ENCODE measurements at places on chromosomes 7 and 10.
A peak's percentile ranks its signal among the peaks of the same experiment; 100 is the strongest.

DNA sequence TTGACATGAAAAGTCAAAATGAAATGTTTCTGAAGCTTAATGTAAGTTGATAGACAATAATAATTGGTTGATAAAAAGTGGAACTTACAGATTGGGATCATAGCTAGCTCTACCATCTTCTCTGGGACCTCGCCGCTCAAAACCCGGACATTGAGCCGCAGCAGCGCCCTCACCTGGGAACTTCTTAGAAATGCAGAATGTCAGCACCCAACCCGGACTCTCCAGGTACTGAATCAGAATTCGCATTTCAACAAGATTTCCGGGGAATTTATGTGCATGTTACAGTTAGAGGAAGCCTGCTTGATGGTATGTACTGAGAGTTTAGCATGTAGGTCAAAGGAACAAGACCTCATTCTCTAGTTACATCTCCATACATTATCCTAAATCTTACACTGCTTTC, 36.7 kb upstream of the ABLIM1 start:
- DNase-seq, result peak; percentile 2

DNA sequence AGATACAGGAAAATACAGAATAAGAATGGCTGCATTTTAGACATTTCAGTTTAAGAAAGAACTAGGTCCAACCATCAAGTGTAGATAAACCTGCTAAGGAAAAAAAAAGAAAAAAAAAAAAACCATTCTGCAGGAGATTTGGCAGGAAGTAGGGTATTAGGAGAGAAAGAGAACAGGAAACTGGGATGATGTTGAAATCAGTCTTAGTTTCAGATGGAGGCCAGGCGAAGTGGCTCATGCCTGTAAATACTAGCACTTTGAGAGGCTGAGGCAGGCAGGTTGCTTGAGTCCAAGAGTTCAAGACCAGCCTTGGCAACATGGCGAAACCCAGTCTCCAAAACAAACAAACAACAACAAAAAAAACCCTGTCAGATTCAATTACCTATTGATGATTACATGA, 120.2 kb downstream of the RAB11FIP2 start:
- no peak for DNase-seq

DNA sequence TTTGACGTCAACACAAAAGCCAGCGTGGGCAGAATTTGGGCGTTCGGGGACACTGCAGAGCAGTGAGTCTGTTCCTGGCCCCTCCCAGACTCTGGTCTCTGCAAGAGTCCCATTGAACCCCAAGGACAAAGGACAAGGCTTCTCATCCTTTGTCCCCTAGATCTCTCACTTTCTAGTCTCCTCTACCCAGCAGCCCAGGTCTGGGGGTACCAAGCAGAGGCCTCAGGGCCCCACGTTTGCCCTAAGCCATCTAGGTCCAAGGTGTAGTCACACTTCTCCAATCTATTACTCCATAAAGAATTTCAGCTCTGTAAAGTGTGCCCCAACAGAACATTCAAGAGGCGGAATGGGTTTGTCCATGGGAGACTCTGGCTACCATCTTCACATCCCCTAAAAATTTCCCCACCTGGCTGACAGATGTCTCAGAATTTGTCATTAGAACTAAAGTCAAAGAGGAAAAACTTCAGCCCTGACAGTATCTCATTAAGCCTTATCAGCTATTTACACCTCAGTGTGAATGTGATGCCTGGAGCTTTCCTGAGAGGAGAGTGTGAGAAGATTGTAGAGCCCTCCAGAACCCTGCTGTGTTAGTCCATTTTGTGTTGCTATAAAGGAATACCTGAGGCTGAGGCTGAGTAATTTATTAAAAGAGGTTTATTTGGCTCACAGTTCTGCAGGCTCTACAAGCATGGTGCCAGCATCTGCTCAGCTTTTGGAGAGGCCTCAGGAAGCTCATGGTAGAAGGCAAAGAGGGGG, 81.4 kb upstream of the HABP2 start:
- no peak for DNase-seq

- DNase-seq, result peak; percentile 1
Measured at GRCh38 chr10:127715782-127716378, 21.1 kb upstream of the FOXI2 start.

DNA sequence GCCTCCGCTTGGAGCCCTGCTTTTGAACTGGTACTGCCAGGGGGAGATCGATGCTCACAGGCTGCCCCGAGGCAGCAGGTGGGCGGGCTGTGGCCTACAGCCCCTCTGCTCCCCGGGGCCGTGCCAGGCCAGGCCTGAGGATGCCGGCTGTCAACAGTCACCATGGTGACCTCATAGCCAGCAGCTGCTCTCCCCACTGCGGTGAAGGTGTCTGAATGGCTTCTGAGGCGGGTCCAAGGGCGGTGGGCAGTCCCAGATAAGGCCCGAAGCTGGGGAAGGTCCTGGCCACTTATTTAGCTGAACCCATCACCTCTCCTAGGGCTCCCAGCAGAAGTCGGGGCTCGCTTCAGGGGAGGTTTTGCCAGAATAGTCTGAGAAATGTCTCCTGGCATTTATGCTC, 179.3 kb downstream of the ARHGAP12 start:
- no peak for DNase-seq

DNA sequence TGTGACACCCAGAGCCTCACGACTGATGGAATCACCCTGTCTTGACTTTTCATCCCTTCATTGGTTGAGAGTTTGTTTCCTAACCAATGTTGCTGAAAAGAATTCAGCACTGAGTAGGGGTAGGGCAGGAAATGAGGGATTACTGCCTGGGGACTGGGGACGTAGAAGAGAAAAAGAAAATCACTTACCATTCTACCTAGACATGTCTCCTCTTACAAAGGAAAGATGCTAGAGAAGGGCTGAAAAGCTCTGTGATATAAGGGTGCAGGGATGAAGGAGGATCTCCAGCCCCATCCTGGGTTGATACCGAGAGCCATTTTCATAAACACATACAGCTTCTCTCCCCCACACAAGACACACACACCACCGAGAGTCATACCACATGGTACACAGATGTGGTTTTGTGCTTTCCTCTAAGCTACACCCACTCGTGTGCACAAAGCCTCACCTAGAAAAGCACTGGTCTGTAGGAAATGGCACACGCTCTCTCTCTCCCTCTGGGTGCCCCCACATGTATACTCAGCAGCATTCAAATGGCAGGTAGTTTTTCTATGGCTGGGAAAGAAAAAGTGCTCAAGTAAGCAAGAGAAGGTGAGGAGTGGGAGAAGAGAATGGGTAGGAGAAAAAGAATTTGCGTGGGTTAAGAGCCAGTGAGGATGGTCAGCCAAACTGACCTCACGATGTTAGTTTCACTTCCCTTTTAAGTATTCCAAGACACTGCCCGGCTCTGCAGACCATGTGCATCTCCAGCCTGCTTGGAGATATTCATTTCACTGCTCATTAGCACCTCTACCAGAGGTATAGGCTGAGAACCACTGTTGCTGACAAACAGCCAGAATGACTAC, 85.8 kb downstream of the CALD1 start:
- peak; percentile 81 for DNase-seq

GRCh38 chr7:21352540-21353387, 75.1 kb upstream of the SP4 start:
- peak; percentile 48 for DNase-seq

DNA sequence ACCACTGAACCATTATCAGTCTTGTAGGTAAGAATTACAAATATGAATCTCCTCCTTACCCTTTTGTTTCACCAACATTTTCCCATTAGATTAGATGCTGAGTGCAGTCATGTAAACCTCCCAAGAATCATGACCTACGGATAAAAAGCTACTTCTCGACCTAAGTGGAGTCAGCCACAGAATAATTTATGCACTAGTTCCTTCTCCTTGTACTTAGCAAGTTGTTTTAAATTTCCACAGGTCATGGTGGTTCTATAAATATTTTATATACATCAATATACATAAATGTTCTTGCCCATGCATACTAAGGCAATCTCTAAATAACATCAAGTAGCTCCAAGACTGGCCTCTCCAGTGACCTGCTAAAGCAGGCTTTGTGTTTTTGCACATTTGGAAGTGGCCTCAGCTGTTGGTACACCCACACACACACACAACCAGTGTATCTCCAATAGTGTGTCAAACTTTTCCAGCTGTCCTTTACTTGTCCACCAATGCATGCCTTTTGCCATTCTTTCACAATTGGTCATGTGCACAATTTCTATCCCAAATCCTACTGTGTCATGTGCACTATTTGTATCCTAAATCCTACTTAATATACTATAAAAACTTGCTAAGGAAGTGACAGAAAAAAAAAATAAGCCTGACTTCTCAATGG, 21.5 kb downstream of the LMOD2 start:
- no peak for DNase-seq

DNA sequence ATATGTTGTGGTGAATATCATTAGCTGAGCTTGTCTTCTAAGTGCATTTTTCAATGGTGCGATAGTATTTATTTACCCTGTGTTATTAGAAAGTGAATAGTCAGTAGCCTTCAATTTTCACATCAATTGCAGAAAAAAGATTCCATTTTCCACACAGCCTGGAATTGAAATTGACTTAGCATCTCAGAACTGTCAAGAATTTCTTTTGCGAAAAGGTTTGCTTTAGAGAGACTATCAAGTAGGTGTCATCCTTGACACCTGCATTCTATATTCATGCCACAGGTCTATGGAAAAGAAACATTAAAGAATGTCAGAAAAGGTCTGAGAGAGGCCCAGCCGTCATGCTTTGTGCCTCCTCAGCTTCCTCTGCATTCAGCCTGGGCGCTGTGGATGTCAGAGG, 504.9 kb downstream of the PARD3 start:
- DNase-seq, result no peak

- DNase-seq, result no peak
Measured at GRCh38 chr10:88994019-88994418, 3.4 kb downstream of the FAS start.

DNA sequence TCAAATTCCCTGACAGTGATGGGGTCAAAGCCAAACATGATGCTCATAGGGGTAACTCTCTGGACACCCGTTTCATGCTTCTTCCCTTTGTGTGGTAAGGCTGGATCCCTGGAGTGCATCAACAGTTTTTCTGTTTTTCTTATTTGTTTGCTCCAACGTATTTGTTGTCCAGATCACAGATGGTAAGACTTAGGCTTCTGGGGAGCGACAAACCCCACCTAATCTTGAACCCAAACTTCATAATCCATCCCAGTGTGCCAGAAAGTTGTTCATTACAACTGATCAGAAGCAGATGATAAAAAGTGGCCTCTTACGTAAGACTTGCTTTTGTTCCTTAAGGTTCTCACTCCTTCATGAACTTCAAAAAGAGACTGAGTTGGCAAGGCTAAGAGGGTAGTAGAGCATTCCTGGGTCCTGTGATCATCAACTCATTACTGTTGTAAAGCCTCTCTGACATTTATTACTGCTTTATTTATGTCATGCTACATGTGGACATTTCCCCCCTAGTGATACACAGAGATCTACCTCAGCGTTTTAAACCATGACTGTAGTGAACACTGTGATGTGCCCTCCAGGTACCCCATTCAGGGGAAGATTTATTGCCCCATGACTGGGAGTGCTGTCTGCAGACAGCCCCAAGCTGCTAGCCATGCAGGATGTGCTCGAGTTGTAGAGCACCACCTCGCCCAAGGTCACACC, 125.6 kb downstream of the CCDC71L start:
- no peak for DNase-seq

DNA sequence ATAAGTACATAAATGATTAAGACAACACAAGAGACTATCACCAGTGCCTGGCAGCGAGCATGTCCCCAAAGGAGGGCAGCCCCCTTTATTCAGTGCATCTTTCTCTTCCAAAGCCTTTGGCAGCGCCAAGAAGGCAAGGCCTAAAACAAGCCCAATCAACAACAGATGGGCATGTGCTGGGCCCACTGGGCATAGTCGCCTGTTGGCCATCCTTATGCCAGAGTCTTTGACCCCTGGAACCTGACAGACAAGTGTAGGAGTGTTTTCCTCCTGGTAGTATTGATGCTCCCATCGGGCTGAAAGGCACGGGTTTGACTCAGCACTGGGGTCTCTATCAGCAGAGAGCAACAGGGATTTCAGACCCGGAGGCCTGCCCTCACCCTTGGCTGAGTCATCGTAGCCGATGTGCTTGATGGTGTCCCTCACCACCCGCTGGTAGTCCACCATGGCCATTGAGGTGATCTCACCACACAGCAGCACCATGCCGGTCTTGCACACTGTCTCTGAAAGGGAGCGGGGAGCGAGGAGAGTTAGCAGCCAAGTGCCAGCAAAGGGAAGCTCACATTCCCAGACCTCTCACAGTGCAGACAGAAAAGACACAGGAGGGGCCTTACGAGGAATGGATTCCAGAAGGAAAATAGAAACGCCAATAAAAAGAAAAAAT, 5.8 kb downstream of the MAT1A start:
- no peak for DNase-seq

DNA sequence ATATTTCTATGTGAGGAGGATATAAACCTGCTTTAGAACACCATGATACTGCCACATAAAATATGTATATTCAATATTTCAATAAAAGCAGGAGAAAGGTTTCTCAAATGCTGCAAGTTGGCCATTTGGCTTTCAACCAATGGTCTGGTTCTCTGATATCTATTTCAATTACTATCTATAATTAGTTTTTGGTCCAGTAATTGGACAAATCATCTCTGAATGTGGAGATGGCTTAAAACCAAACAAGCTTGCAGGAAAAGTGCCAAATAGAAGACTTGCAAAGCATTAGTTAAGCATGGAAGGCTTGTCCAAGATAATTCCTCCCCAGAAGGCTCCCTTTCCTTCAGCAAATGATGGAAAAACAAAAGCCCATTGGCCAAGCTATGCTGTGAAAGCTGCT, 140.1 kb downstream of the CPEB3 start:
- no peak for DNase-seq

- DNase-seq, result no peak
Measured at GRCh38 chr7:102413091-102413490, 16.9 kb downstream of the PRKRIP1 start.

- no peak for DNase-seq
Measured at GRCh38 chr7:56097700-56098099, 4.9 kb upstream of the PHKG1 start.

DNA sequence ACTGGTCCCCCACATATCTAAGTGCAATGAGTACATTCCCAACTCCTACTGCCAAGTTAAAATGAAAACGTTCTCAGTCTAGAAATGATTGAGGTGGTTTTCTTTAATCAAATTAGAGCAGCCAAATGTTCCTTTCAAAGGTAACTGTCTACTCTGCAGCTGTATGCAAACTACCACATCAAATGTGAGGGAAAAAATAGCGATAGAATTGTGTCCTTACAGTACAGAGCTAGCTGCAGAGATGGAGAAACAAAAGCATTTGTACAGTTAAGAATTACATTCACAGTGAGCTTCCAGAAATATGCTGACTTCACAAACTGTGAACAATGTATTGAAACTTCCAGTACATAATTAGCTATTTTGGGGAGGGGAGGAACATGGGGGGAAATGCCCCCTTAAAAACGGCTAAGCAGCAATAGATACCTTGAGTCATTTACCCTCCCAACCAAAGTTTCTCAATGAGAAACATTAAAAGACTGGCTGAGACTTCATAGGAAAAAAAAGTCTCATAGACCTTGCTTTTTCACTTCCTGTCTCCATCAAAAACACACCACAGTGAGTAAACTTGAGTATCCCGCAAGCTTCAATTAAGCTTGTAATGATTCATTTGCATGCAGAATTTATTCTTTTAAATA, 22.9 kb downstream of the CDK6 start:
- peak; percentile 58 for DNase-seq

DNA sequence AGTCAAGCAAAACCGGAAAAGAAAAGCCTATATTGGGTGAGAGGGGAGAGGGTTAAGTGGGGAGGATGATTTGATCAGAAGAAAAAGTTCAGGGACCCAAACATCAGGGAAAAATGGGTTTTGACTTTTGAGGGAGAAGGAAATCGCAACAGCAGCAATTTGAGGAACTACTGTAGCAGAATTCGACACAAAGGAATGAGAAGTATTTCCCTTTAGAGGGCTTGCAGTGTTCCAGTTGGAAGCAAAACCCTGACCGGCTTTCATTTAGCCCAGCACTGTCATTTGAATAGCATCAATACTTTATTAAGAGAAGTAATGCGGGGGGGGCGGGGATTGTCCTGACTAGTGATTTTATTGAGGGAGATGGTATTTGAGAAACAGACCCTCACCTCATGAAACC, 37.2 kb upstream of the GATA3 start:
- DNase-seq, result no peak

Measured in stimulated activated naive CD4-positive, alpha-beta T cell (primary cell).